Left cardiac atrium (tissue), 4 donors: ENCODE measurements at places on chromosomes 16 and 17.

GRCh38 chr17:81009136-81009535 lies 17.5 kb downstream of the CHMP6 start:
- DNase-seq, result no peak

DNA sequence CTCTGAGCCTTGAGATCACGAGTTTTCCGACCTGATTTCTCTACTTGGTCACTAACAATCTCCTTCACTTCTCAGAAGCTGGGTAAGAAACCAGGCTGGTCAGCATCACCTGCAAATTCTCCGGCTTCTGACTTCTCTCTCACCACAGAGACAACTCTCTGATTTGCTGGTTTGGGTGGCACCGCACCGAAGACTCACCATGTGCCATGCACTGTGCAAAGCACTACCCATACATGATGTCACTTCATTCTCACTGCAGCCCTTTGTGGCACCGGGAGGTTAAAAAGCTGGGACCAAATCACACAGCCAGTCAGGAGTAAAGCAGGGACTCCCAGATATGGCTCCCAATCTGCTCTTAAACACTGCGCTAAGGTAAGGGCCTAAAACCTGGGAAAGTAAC lies 647 bp downstream of the VAC14 start:
- DNase-seq, result no peak

- DNase-seq, result no peak
Observed at GRCh38 chr17:18361837-18362697, 1.3 kb downstream of the SHMT1 start.

DNA sequence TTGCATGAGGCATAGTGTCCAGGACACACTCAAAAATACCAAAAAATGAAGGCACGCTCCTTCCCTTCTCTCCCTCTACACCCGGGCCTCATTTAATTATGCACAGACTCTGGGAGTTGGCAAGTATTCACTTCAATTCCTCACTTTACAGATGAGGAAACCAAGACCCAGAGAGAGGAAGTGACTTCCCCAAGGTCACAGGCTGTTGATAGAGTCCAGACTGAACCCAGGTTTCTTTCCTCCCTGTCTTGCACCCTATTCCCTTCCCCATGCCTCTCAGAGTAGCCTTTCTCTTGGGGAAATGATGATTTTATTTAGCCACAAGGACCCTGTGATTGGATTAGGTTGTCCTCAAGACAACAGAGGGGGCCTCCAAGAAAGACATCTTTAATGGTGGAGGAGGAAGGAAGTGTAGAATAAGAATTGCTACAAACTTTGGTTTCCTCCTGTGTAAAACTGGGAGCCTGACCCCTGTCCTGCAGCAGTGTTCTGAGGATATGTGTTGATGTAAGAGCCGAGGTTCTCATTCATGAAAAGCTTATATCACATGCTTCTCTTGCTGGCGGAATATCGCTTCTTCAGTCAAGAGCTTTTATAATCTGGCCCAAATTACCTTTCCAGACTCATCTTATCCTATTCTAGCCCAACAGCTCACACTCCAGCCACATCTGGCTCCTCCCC lies 48.8 kb upstream of the SIAH1 start:
- no peak for DNase-seq

DNA sequence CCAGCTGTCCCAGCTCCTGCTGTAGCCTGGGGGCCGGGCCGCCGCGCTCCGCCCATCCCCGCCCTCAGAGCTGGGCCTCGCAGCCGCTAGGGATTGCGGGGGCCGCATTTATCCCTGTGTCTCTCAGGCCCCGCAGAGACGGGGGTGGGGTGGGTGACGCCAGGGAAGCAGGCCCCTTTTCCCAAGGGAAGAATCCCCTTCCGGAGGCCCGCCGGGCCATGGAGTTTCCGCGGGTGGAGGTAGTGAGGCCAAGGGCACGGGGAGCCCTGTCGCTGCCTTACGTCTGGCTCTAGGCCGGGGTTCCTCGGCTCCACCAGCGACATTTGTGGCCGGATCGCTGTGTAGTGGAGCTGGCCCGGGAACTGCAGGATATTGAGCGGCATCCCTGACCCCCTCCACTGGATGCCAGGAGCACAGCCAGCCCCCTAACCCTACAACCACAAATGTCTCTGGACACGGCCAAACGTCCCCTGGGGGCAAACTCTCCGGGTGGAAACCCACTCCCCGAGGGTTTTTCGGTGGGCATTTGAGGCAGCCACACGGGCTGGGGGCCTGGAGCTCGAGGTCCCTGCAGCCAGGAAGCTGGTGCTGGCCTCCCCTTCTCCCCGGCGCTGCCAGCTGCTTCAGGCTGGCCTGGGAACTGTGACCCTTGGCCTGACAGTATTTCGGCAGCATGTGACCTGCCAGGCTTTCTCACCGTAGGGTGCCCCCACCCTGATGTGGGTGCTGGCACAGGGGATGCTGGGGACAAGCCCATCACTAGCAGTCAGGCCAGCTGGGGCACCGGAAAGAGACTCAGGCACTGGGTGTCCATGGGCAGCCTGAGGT lies 12.0 kb upstream of the CD300A start:
- DNase-seq, result peak; percentile 94

- no peak for DNase-seq
Observed at GRCh38 chr17:66614469-66614868, 220.4 kb upstream of the CACNG5 start.

DNA sequence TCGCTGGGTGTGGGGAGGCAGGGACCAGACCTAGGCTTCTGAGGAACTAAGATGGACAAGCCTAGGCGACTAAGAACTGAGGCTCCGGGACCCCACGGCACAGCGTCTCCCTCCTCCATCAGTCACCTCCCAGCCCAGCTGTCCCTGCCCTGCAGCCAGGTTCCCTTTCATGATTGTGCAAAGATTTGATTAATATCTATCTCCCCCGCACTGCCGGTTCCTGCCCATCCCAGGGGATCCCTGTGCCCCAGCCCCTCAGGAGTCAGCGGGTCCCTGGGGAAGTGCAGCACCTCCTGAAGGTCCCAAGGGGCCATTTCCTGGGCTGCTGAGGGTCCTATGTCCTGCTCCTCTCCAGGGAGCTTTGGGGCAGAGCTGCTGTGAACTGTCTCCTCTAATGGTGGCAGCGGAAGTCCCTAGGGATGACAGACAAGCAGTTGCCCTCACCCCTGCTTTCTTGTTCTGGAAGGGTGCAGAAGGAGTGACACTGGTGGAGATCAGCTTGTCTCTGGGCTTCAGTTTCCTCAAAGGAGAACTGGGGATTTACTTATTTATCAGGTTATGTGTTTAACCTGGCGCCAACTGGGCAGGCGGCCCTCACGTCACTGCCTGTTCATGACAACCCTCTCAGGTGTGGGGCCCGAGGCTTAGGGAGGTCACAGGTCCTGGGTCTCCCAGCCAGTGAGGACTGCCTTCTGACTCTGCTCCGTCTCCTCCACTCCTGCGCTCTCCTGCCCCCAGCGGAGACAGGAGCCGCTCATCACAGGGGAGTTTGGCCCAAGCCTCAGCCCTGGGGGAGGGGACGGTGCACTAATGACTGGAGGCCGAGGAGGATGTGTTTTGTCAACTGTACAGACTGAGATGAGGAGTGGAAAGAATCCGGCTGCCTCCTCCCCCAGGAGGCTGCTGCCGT lies 1.9 kb upstream of the C16orf74 start:
- DNase-seq, result no peak

GRCh38 chr16:23821875-23822688 lies 13.7 kb upstream of the PRKCB start:
- DNase-seq, result no peak

- peak; percentile 8 for DNase-seq
Observed at GRCh38 chr17:280901-281300, 71.7 kb downstream of the RPH3AL start.

GRCh38 chr17:47197821-47198220 lies 8.7 kb upstream of the CDC27 start:
- no peak for DNase-seq

DNA sequence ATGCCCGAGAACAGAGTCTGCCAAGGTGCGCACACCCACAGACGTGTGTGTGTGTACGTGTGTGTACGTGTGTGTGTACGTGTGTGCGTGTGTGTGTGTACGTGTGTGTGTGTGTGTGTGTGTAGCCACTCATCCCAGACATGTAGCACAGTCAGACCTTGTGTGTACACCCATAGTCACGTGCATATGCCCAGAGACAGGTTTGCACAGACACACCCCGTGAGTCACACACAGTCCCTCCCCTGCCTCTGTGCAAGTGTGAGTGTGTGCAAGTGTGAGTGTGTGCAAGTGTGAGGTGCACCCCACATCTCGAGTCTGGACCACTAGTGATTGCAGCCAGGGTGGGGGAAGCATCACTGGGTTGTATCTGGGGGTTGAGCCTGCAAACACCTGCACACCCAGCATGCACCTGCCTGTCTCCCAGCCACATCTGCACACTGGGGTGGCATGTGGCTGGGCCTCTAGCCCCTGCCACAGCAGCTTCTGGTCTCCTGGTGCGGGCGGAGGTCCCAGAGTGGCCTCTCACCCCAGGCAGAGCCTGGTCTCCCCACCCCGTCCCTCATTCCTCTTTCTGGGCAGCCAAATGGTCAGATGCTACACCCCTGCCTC lies 23.6 kb downstream of the BAHCC1 start:
- no peak for DNase-seq

DNA sequence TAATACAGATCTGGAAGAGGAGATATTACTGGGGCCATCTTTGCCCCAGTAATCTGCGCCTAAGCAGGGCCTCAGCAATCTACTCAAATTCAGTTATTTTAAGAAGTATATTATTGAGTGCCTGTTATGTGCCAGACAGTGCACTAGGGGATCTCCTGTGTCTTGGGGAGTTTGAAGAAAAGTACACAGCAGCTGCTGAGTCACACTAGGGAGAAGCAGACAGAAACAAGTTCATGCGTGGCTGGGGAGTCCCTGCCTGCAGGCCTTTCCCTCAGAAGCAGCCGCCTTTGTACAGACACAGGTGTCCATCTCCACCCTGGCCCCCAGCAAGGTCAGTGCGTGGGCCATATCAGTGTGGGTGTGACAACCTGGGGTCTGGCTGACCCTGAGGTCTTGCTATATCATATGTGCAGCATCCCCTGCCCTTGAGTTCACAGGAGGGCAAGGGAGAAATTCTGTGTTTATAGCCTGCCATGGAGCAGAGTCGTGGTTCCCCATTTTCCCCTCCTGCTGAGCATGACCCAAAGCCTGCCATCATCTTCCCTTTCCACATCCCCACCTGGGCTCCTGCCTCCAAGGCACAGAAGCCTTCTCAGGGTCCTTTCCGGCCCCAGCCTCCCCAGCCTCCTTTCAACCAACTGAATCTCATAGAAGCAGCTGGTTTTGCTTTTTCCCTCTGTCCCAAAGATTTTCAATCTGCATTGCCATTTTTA lies 229.9 kb upstream of the SDK2 start:
- DNase-seq, result no peak

DNA sequence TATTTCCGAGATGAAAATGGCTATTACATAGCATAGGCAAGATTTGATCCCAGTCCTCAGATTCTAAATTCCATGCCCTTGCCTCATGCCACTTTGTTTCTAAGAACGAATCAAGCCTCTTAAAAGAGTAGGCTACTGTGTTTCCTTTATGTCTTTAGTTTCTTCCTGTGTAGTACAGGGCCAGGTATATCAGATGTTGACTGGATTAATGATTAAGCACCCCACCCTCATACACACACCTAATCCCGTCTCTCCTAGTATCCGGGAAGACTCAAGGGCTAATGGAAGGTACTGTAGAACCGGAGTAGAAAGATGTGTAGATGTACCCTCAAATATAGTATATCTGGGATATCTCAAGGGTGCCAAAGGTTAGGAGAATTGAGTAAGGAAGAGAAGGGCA lies 6.7 kb downstream of the TOM1L1 start:
- DNase-seq, result no peak

- DNase-seq, result peak; percentile 27
Observed at GRCh38 chr17:9456330-9456729, 119.3 kb downstream of the STX8 start.

DNA sequence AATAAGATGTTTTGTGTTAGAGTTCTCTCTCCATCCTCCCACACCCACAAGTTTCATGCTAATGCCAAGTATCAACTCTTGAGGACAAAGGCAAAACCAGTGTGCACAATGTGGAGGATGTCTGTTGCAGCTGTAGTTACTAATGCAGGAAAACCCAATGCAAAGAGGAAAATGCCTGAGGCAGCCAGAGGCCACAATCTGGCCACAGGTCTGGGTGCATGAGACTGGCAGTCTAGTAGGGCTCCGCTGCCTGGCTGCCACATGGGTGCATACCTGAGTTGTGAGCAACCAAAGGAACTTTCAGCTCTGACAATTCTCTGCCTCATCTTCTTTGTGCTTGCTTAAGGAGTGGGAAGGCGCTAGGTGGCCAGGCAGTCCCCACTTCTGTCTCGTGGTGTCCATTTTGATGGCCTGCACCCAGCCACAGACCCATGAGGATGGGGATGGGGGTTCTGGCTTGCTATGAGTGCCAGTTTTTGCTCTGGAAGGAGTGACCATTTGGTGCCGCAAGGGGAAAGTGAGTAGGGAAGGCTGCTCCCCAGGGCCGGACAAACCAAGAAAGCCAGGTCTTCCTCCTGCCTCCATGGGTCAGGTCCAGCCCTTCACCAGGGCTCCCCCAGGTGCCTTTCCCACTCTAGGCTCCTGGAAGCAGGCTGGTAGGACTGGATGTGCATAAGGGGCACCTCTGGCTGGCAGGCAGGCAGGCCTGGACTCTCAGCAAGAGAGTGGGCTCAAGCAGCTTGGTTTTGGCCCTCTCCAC lies 4.2 kb upstream of the GFOD2 start:
- DNase-seq, result no peak

GRCh38 chr16:680967-681745 lies 946 bp downstream of the STUB1 start:
- no peak for DNase-seq

DNA sequence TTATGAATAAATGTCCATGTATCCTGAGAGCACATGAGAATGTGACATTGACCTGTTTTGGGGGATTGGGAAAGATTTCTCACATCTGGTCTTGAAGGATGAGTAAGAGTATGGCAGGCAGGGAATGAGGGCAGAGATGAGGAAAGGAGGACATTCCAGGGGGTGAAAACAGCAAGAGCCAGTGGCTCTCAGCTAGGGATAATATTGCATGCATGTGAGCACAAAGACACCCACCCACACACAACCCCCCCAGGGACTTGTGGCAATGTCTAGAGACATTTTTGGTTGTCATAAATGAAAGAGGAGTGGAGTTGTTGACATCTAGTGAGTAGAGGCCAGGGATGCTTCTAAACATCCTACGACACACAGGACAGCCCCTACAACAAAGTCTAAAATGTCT lies 6.0 kb downstream of the MYO1D start:
- DNase-seq, result peak; percentile 33

DNA sequence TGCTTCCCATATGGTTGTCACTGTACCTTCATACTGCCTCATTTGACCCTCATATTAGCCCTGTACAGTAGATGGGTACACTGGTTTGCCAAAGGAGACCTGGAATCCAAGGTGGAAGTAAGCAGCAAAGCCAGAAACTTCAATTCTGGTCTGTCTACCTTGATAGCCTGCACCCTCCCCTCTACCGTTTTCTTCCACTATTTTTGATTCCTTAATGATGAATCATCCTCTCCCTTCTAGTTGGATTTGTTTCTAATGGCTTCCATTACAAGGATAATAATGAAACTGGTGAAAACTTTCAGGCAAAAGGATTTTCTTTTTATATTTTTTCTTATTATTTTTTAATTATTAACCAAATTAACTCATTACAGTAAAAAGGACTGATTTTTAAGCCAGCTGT lies 17.3 kb downstream of the TAC4 start:
- DNase-seq, result no peak

GRCh38 chr17:4097165-4097960 lies 45.5 kb downstream of the ZZEF1 start:
- DNase-seq, result no peak

- DNase-seq, result no peak
Observed at GRCh38 chr17:50256826-50257618, 17.2 kb upstream of the TMEM92 start.

- no peak for DNase-seq
Observed at GRCh38 chr17:48569674-48570324, 8.4 kb downstream of the HOXB4 start.
